SIG-M5 (cell line): ENCODE measurements at places on chromosomes 5 and 9.

GRCh38 chr5:109164001-109164400 lies 245.8 kb downstream of the PJA2 start:
- DNase-seq = no peak

GRCh38 chr9:125646621-125647100 lies 60.3 kb downstream of the MAPKAP1 start:
- no peak for DNase-seq

GRCh38 chr5:40367255-40367654 lies 312.5 kb upstream of the PTGER4 start:
- DNase-seq = no peak

DNA sequence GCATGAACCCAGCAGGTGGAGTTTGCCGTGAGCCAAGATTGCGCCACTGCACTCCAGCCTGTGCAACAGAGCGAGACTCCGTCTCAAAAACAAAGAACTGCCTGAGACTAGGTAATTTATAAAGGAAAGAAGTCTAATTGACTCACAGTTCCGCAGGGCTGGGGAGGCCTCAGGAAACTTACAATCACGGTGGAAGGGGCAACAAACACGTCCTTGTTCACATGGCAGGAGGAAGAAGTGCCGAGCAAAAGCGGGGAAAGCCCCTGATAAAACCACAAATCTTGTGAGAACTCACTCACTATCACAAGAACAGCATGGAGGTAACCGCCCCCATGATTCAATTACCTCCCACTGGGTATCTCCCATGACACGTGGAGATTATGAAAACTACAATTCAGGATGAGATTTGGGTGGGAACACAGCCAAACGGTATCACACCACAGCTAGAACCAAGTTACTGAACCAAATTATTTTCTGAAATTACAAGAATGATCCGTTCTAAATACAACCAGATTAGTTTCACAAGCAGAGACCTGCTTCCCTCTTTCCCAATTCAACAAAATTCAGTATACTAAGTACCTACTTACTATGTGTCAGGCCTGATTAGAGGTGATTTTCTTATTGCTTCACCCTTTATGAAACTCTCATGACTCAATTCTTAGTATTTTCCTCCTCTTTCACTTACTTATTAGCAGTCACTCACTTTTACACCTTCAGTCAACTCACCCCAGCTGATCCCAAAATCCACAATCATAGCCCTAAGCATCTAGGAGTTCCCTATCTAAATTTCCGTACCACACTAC lies 8.4 kb downstream of the UBTD2 start:
- no peak for DNase-seq

GRCh38 chr9:89961616-89962341 lies 357.0 kb downstream of the GADD45G start:
- no peak for DNase-seq

DNA sequence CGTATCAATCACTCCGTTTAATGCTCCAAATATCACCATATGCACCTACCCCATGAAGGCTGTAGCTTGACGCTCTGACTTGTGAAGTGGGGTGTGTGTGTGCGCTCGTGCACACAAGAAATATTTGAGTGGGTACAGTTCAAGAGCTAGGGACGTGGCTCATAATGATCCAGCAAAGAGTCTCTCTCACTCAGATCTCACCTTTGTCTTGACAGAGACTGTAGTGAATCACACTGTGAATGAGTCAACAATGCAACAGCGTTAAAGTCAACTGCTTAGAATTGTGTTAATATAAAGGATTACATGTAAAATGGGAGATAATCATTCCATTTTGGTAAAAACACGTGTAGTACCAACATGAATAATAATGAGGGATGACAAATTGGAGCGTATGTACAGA lies 119.4 kb downstream of the MED27 start:
- DNase-seq = no peak

- DNase-seq = no peak
Observed at GRCh38 chr9:14530366-14530765, 162.9 kb downstream of the ZDHHC21 start.
